Panc1 (cell line): ENCODE measurements at places on chromosomes 4 and X.

- H3K4me3 ChIP-seq: no peak overlapping the region
- H3K36me3 ChIP-seq: no peaks in the 10 kb centered on the region
- H3K4me1 ChIP-seq: no peaks in the 10 kb centered on the region
- no peaks in the 10 kb centered on the region for H3K27me3 ChIP-seq
- H3K27ac ChIP-seq: no peak overlapping the region
Observed at GRCh38 chr4:86011117-86011516, 348.7 kb downstream of the MAPK10 start.

- H3K27ac ChIP-seq: no peak overlapping the region
- no peaks in the 10 kb centered on the region for H3K4me1 ChIP-seq
- no peak for DNase-seq
- H3K36me3 ChIP-seq: no peaks in the 10 kb centered on the region
- H3K4me3 ChIP-seq: no peak overlapping the region
Observed at GRCh38 chrX:42128587-42128986, 205.2 kb upstream of the CASK start.

DNA sequence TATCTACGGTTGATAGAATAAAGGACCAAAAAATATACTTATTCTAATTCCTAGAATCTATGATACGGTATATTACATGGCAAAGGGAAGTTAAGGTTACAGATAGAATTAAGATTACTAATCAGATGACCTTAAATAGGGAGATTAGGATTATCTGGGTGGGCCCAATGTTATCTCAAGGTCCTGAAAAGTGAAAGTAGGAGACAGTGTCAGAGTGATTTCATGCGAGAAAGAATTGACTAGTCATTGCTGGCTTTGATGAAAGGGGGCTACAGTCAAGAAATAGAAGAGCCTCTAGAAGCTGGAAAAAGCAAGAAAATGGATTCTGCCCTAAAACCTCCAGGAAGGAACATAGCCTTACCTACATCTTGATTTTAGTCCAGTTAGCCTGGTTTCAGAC, 176.9 kb upstream of the PPP1R2C start:
- no peak for DNase-seq
- H3K36me3 ChIP-seq: no peaks in the 10 kb centered on the region
- H3K27me3 ChIP-seq: no peaks in the 10 kb centered on the region
- no peaks in the 10 kb centered on the region for H3K4me1 ChIP-seq

DNA sequence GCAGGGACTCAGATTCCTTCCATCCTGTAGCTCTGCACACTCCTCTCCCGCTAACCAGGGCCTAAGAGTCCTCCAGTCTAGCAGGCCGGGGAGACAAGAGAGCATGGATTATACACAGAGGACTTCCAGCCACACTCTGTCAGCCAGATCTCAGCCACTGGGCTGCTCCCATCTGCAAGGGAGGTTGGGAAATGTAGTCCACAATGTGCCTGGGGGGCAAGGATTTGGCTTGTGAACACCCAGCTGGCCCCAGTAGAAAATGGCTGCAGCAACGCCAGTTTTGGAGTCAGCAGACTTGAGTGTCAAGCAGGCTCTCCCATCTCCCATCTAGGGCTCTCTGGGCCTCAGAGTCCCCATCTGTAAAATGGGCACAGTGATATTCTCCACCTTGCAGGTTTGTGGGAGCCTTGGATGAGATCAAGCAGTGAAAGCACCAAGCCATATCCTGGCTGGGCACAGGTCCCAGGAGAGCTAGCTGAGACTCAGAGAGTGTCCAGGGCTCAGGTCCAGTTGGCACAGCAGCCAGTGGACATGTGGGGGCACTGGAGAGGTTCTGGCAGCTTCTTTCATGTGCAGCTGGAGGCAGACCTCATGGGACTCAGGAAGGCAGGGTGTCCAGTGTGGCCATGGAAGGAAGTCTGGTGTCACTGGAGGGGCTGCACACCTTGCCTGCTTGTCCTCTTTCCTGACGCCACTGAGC, 14.6 kb downstream of the PSAPL1 start:
- no peak for DNase-seq
- H3K27ac ChIP-seq: no peak overlapping the region
- H3K27me3 ChIP-seq: no peaks in the 10 kb centered on the region
- no peaks in the 10 kb centered on the region for H3K4me1 ChIP-seq
- no peaks in the 10 kb centered on the region for H3K36me3 ChIP-seq
- no peak overlapping the region for H3K4me3 ChIP-seq

- no peaks in the 10 kb centered on the region for H3K4me1 ChIP-seq
- DNase-seq: no peak
- H3K4me3 ChIP-seq: no peak overlapping the region
Observed at GRCh38 chr4:83028976-83029375, 6.0 kb upstream of the COPS4 start.

- no peaks in the 10 kb centered on the region for H3K27me3 ChIP-seq
- H3K36me3 ChIP-seq: no peaks in the 10 kb centered on the region
- no peaks in the 10 kb centered on the region for H3K4me1 ChIP-seq
Observed at GRCh38 chr4:127469542-127469941, 163.2 kb upstream of the INTU start.
